Effector CD4-positive, alpha-beta T cell (primary cell): ENCODE measurements at places on chromosomes 3 and 15.
A peak's percentile ranks its signal among the peaks of the same experiment; 100 is the strongest.

DNA sequence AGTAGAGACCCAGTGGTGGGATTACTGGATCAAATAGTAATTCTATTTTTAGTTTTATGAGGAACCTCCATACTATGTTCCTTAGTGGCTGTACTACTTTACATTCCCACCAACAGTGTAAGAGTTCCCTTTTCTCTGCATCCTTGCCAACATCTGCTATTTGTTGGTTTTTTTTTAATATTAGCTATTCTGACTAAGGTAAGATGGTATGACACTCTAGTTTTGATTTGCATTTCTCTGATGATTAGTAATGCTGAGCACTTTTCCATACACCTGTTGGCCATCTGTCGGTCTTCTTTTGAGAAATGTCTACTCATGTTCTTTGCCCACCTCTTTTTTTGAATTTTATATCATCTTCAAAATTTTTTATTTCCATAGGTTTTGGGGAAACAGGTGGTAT, 34.2 kb upstream of the RAP2B start:
- DNase-seq = no peak

DNA sequence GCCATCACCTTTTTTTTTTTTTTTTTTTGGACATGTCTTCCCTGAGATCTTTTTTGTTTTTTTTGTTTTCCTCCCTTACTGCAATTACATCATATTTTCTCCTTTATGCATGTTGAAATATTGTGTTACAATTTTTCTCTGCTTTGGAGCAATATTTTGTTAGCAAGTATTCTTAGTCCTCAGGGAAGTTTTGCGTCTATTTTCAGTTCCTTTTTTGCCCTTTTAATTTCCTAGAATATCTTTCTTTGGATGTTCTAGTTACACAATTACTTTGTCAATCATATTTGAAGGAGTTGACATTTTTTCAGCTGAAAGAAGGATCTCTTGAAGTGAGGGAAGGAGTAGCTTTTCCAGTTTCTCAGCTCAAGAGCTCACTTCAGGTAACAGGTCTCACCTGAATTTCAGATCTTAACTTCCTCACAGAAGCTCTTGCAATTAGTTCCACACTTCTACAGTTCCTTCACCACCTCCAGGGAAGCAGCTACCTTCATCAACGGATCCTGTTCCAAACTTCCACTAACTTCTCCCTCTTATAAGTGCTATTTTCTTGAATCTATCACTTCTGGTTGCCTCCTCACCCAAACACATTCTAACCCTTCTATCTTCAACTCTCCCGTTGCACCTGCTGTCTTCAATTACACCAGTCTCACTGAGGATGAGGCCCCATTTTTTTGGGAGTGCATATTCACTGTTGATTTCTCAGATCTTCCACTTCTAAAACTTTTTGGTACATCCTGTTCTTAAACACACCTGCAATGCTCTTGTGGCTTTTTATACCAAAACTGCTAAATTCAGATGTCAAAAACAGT, 57.8 kb upstream of the CPOX start:
- DNase-seq = no peak

DNA sequence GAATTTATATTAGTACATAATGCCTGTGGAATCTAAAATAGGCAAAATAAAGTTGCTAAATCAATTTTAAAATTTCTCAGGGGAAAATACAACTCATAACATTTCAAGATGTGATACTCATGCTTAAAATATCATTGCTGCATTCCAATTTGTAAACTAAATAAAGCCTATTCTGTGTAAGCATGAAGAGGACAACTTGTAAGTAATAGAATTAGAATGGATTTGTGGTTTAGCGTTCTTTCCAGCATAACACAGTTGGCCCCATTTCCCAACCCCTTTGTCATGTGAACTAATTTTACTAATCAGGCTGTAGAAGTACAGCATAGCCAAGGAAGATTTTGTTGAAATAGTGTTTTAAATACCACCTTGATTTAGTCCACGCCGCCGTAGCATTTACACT, 437.2 kb downstream of the SI start:
- no peak for DNase-seq

GRCh38 chr3:184227481-184227935, 1.9 kb upstream of the VWA5B2 start:
- peak; percentile 41 for DNase-seq
